ENCODE measurements at places on chromosomes 5 and 9.

GRCh38 chr5:143890487-143890886 lies 78.5 kb downstream of the HMHB1 start:
- no peak for DNase-seq

GRCh38 chr5:149490599-149491485 lies 60.4 kb downstream of the CSNK1A1 start:
- peak; percentile 32 for DNase-seq

GRCh38 chr5:98899456-98899855 lies 29.4 kb downstream of the CHD1 start:
- no peak for DNase-seq

DNA sequence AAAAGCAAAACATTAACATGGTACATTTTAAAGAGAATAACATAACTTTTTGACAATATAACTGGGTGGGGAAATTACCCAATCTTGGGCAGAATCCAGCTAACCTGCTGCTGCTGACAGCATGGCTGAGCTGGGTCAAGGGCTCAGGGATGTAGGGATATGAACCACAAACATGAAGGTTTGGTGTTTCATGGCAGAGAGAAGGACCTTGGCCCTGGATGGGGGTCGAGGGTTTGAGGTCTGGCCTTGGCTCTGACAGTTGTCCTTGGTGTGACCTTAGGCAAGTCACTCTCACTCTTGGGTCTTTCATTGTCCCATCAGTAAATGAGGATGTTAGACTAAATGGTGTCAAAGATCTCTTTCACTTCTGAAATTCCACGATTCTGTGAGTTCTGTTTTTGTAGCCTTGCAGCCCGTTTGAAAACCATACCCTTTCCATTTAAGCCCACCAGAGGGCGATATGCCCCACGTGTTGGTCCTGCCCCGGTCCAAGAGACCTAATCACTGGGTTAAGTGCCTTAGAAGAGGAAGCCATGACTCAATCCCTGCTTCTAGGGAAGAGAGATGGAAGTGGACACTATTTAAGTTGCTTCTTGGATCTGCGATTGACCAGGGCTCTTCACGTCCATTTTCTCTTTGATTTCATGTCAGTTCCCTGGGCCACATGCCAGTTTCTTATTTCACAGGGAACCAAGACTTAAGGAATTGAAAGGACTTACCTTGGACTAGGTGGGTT lies 56.8 kb upstream of the TEX48 start:
- peak; percentile 78 for DNase-seq

DNA sequence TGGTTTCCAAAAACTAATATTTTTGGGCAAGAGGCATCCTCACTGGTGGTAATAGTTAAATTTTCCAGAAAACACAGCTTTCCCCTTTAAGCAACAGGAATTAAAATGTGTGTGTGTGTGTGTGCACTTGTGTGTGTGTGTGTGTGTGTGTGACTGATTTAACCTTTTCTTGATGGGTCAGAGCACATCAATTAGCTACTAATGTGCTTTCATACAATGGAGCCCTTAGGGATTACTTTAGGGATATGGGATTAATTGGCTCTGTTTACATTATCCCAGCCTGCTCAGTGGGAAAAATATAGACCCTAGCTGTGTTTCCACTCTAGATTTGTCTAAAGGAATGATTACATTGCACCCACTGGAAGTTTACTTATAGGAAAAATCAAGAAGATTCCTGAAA lies 6.5 kb downstream of the PLCXD3 start:
- no peak for DNase-seq

GRCh38 chr5:97888439-97888838 lies 705.4 kb upstream of the RIOK2 start:
- DNase-seq = no peak

GRCh38 chr5:103469288-103470040 lies 93.1 kb downstream of the NUDT12 start:
- no peak for DNase-seq

- DNase-seq = no peak
These were observed 186.5 kb downstream of the ERCC6L2 start for GRCh38 chr9:96062031-96062430.

- DNase-seq = no peak
These were observed 51.1 kb downstream of the SPEF2 start for GRCh38 chr5:35668794-35669193.

DNA sequence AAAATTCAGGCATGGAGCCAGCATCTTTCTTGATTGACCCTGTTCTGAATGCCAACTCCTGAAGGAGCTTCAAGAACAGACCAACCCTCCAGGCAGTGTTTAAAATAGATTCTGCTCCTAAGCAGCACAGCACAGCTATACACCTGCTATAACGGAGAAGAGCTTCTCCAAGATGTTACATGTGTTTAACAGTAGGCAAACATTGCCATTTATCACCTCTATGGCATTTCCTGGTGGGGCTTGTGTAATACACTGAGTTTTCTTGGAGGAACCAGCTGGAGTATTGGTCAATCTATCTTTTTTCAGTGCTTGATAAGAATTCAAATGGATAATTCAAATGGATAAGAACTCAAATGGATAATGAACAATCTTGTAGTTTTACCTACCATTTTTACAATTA lies 615.1 kb downstream of the CDH12 start:
- no peak for DNase-seq

GRCh38 chr5:18797222-18797621 lies 1163.0 kb downstream of the TAF11L14 start:
- DNase-seq = no peak

- DNase-seq = no peak
These were observed 38.9 kb downstream of the SNX30 start for GRCh38 chr9:112789473-112789872.

GRCh38 chr9:2299843-2300205 lies 284.7 kb downstream of the SMARCA2 start:
- DNase-seq = peak; percentile 66

GRCh38 chr5:71734141-71734540 lies 15.1 kb downstream of the CARTPT start:
- DNase-seq = no peak

GRCh38 chr5:150065886-150066285 lies 20.5 kb downstream of the CSF1R start:
- DNase-seq = no peak

GRCh38 chr9:85416715-85417114 lies 325.0 kb downstream of the AGTPBP1 start:
- no peak for DNase-seq

DNA sequence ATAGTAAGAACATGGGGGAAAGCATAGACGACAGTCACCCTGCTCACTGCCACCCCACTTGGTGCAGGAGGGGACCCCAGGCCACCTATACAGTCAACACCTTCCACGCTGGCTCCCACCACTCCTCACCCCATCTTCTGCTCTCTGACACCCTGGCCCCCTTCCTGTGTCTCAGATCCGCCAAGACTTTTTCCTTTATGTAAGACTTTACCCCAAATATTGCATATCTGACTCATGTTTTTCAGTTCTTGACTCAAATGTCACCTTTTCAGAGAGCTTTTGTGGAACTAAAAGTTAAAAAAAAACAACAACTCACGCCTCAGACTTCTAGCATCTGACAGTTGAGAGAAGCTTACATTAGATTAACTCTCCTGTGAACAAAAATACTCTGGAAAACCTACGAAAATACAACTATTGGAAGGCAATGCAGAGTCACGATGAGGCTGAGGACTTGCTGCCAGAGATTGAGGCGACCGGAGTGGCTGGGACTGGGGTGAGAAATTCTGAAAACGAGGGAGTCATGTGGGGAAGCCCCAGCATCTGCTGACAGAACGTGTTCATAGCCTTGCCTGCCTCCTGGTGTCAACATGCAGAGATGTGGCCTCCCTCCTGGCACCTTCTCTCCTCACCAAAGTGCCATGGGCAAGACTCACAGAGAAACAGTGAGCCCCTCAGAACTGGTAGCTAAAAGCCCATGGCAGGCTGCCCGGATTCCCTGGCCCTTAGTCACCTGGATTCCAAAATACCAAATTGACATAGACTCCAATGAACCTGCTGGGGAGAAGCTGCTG lies 22.4 kb upstream of the FCN2 start:
- no peak for DNase-seq

DNA sequence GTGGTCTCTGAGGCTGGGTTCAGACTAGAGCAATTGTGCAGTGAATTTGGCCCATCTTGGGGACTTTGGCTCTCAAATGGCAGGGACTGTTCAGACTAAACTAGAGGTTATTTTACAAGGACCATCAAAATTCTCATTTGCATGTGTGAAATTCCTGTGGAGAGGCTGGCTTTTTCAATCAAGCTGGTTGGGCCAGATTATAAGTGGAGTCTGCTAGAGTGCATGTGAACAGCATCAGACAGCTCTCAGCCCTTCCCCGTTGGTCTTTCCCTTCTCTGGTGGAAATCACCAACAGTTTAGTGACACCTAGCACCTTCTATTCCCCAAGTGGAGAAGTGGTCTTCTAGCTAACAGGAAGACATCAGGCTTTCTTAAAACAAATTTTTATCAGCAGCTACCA lies 301.3 kb downstream of the CWC27 start:
- DNase-seq = no peak

GRCh38 chr5:91848453-91848852 lies 465.3 kb upstream of the ARRDC3 start:
- DNase-seq = no peak

- no peak for DNase-seq
These were observed 12.9 kb downstream of the FLT4 start for GRCh38 chr5:180636403-180637075.

GRCh38 chr5:122880749-122881148 lies 35.3 kb downstream of the SNX24 start:
- DNase-seq = no peak

- peak; percentile 57 for DNase-seq
These were observed 19.2 kb downstream of the GADD45G start for GRCh38 chr9:89623925-89624420.

GRCh38 chr5:1034421-1034905 lies 25.9 kb downstream of the NKD2 start:
- DNase-seq = no peak

DNA sequence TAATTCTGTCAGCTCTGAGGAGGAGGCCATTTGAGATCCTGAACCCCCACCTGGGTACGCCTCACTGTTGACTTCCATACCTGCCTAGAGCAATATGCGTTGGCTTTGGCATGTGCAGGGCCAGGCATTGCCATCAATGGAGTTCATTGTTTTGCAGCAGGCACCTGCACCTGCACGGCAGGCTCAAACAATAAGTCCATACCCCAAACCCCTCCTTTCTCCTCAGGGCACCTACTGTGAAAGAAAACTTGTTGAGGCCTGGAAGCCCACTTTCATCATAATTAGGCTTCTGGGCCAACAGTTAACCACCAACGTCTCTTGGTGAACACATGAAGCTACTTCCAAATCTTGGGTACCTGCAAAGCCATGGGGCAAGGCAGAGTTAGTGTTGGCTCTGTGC lies 238.7 kb downstream of the NFIB start:
- DNase-seq = no peak

- peak; percentile 81 for DNase-seq
These were observed 6.1 kb downstream of the CCNI2 start for GRCh38 chr5:132753135-132753987.

- DNase-seq = peak; percentile 82
These were observed 32.2 kb downstream of the PCDH1 start for GRCh38 chr5:141846031-141846430.

- no peak for DNase-seq
These were observed 2393.0 kb upstream of the C9orf72 start for GRCh38 chr9:29966247-29966646.

DNA sequence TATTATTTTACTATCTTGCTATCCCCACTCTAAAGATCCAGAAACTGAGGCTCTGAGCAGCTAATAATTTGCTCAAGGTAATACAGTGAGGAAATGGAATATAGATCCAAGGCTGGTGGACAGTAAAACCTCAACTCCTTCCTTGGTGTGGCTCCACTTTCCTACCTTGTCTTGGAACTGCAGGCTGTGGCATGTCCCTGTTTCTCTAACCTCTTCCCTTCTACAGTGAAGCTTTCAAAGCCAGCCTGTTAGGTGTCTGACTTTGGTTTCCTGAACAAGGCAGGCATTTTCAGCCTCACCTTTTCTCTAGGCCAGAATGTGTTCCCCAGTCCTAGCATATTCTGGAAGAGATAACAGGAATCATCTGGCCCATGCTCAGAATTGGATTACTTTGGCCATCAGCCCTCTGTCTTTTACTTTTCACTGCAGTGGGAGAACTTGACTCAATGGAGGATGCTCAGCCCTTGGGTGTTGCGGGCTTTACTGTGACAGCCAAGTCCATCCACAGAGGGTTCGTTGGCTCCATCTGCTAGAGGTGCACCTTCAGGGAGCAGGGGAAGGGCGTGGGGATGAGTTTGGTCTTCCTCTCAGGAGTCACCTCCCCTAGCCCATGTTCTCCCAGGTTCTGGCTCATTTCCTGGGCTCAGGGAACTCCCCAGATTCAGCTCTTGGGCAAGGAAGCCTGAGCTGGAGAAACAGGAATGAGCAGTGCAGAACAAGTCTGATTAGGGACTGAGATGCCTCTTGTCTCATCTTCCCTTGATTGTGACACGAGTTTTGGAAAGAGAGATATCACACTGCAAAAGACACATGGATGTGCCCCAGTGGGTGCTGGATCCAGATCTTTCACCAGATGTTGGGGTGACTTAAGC lies 1.1 kb downstream of the NIPAL4 start:
- no peak for DNase-seq

- DNase-seq = no peak
These were observed 24.9 kb downstream of the PLCXD3 start for GRCh38 chr5:41485533-41485932.

DNA sequence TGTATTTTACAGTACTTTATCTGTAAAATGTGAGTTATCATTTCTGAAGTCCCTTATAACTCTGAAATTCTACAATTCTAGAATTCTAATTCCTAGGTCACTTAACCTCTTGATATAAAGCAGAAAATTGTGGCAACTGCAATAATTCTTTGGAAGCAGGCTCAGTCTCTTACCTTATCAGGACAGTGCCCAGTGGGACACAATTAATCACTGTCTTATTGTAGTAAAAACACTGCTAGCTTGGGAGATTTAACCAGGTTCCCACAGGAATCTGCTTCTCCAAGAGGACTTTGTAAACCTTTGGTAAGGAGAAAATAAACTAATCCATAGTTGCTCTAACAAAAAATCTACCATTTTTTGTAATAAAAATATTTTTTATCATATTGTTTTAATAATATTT lies 18.3 kb upstream of the SPATA9 start:
- DNase-seq = no peak

GRCh38 chr5:119022017-119022745 lies 33.8 kb upstream of the DTWD2 start:
- DNase-seq = no peak

DNA sequence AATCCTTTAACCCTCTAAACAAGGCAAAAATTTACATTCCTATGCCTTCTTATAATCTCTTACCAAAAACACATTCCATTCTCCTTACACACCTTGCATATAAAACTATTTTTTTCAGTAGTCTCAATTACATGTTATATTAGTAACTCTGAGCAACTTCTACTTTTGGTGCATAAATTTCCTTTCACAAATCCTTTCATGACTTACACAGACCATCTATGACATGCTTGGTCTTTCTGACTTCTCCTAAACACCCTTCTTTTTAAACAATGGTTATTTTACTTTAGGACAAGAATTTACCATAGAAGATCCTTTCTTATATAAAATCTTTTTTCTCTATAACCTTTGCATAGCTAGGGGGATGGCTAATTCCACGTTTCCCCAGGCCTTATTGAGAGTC lies 208.0 kb upstream of the ARRDC3 start:
- no peak for DNase-seq

GRCh38 chr5:1227667-1228066 lies 2.5 kb downstream of the SLC6A18 start:
- DNase-seq = no peak

- DNase-seq = no peak
These were observed 110.6 kb upstream of the GDNF start for GRCh38 chr5:37950436-37950835.

- DNase-seq = no peak
These were observed 375.2 kb upstream of the IRX2 start for GRCh38 chr5:3126639-3127038.

- DNase-seq = peak; percentile 93
These were observed at the start of gene NRARP for GRCh38 chr9:137302118-137302448. Gene NRARP, minus strand, starts transcription at chr9:137302271. Its CDS starts 343 bp downstream, at chr9:137301928.

Data from head of caudate nucleus (tissue), 42 donors.